ENCODE measurements at places on chromosomes 2 and 18.

GRCh38 chr2:73033142-73033765, 38.3 kb downstream of the SFXN5 start:
- DNase-seq = no peak

- DNase-seq = no peak
Observed at GRCh38 chr18:9542924-9543323, 67.6 kb downstream of the RALBP1 start.

DNA sequence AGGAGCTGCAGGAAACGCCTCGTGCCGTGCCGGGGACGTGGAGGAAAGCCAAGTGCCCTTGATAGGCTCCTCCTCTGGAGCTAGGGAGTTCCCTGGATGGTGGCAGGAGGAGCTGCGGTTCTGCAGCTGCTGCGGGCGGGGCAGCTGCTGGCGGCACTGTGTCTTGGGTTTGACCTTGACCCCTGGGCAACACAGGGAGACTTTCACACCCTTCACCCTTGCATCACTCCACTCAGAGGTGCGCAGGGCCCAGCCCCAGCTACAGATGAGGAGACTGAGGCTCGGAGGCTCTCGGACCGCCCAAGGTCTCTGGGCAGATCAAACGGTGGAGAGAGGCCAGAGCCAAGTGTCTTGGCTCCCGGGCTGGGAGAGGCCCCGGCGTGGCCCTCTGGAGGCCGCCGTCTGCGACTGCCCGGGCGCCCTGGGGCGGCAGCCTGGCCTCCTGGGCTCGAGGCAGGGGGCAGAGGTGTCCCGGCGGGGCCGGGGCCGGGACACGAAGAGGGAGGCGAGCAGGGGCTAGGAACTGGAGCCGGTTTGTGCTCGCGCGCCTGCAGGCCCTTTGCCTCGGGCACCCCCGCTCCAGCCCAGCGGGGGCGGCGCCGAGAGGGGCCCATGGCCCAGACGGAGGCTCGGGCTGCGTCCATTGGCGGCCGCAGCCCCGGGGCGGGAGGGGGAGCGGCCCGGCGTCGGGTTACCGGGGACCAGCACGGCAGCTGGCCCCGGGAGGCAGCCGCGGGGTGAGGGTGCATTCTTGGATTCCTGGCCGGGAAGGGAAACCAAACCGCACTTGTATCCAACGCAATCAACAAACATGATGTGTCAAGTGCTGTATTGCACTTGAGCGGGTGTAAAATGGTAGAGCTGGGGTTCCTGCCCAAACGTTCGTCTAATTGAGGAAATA, 129.6 kb upstream of the SLC1A4 start:
- no peak for DNase-seq

DNA sequence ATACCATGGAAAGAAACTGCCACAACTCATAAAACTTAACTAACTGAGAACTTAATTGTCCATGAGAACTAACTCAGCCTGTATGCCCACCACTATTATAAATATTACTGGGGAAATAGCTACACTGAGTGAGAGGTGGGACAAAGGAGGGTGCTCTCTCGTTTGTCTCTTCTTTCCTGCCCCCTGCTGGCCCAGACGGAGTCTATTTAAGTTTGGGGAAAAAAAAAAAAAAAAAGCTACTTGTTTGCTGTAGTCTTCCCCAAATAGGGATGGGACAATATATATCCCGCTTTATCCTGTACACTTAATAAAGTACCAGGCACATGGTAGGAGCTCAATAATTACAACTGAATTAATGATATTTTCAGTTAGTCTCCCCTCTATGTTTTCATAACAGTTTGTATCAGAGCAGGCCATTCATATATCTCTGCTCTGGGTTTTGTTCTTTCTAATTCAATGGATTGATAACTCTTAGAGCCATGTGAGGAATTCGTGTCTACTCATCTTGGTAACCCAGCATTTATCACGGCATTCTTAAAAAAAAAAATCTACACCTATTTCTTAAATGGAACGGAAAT, 647.6 kb upstream of the PKDCC start:
- peak; percentile 73 for DNase-seq

- no peak for DNase-seq
Observed at GRCh38 chr18:68417826-68418225, 297.1 kb downstream of the TMX3 start.

- no peak for DNase-seq
Observed at GRCh38 chr18:47418746-47419145, 167.3 kb upstream of the SKOR2 start.

- no peak for DNase-seq
Observed at GRCh38 chr2:224042191-224042696, 3.2 kb upstream of the SERPINE2 start.

DNA sequence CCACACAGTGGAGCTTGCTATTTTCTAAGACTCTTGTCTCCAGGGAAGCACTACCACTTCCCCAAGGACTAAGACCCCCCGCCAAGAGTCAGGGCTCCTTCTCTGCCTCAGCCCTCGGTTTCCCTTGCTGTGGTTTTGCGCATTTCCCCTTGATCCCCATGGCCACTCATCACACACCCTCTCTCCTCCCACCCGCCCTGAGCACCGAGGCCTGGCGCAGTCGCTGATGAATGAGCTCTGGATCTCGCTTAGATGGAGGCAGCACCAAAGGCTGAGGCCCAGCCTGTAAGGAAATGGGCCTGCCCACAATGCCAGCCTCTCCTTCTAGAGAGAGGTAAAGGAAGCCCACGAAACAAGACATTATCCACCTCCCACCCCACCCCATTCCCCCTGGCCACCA, 96.9 kb downstream of the TNS1 start:
- no peak for DNase-seq

GRCh38 chr2:85770369-85770768, 16.6 kb downstream of the ATOH8 start:
- DNase-seq = no peak

DNA sequence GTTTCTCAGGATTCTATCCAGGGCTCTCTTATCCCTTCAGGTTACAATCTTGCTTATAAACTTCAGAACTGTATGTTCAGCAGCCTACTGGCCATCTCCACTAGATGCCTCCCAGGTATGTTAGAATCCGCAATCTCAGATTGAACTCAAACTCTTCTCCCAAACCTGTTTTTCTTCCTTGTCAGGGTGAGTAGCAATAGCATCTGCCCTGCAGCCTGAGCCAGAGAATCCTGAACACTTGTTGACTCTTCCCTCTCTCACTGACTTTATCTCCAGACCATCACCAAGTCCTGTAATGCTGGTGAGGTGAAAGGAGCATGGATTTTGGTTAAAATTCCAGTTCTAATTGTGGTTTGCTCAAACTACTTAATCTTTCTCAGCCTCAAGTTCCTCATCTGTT, 82.6 kb upstream of the ALPP start:
- no peak for DNase-seq

DNA sequence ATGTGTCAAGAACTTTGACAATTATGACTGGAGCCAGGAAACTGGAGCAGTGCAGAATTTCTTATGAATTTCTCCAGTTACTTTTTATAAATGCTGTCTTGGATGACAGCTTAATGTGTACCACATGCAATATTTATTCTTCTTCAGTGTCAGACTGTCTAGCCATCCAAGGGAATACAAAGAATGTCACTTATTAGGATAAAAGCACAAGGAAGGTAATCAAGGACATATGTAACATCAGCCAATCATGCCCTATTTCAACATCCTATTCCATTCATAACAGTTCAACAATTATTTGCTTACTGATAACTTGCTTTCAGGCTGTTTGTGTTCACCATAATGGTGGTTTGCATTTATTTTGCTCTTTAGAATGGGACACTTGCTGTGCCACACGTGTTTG, 139.8 kb downstream of the OLA1 start:
- no peak for DNase-seq

- DNase-seq = no peak
Observed at GRCh38 chr2:170245312-170245711, 67.4 kb downstream of the MYO3B start.

DNA sequence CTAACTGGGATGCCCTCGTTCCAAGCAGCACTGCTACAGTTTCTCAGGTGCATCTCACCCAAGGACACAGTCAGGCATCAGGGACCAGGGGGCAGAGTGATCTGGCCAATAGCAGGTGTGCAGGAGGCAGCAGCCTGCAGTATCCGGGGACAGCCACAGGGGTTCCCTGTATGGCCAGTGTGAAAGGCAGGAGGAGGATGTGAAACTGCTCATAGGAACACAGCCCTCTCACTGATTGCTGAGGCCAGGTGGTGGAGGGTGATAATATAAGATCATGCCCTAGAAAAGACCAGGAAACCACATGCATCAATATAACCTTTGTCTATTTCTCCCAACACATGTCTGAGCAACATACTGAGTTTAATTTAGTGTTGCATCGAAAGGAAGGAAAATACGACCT, 112.7 kb upstream of the TACR1 start:
- peak; percentile 5 for DNase-seq

DNA sequence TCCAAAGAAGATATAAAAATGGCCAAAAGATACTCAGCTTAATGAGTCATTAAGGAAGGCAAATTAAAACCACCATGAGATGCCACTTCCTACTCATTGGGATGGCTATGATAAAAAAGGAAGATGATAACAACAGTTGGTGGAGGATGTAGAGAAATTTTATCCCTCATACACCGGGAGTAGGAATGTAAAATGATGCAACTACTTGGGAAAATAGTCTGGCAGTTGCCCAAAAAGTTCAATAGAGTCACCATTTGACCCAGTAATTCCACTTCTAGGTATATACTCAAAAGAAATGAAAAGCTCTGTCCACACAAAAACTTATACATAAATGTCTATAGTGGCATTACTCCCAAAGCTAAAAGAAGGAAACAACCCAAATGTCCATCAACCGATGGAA, 10.1 kb upstream of the SULT1C2 start:
- DNase-seq = no peak

GRCh38 chr2:63692002-63692606, 103.3 kb downstream of the MDH1 start:
- DNase-seq = peak; percentile 5

GRCh38 chr18:72774914-72775313, 92.9 kb downstream of the NETO1 start:
- DNase-seq = no peak

DNA sequence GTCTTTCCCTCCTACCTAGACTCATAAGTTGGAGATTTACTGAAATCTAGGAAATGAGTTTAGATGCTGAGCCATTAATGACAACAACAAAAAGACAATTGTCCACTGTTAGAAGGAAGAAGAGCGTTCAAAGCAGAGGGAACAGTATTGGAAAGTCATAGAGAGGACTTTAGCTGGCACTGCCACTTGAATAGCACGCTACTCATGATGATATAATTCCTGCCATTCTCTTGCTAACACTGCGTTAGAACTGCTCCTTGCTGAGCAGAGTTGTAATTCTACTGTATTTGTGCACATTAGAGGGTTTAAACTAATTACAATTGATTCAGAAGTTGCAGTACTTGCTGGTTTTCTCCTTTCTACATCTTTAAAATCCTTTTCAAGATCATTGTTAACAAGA, 9.0 kb upstream of the AFTPH start:
- no peak for DNase-seq

GRCh38 chr2:56523816-56524215, 340.0 kb downstream of the CCDC85A start:
- DNase-seq = no peak

DNA sequence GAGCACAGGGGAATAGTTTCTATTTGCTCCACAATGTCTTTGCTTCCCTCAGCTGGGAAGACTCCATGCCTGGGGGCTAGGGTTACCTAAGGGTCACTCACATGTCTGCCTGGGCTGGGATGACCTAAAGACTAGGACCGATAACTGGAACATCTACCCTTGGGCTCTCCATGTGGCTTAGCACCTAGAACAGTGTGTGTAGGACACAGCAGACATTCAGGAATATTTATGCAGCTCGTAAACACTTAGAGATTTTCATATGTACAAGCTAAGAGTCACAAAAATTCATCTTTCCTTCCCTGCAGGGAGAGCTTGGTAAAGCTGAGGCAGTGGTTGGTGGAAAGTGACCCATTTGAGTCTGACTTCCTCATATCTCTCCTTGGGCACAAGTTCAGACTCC, 55.8 kb downstream of the FBLN7 start:
- DNase-seq = no peak

- peak; percentile 49 for DNase-seq
Observed at GRCh38 chr18:8657873-8658470, 47.4 kb upstream of the MTCL1 start.

- no peak for DNase-seq
Observed at GRCh38 chr2:159640176-159640575, 23.8 kb upstream of the BAZ2B start.

DNA sequence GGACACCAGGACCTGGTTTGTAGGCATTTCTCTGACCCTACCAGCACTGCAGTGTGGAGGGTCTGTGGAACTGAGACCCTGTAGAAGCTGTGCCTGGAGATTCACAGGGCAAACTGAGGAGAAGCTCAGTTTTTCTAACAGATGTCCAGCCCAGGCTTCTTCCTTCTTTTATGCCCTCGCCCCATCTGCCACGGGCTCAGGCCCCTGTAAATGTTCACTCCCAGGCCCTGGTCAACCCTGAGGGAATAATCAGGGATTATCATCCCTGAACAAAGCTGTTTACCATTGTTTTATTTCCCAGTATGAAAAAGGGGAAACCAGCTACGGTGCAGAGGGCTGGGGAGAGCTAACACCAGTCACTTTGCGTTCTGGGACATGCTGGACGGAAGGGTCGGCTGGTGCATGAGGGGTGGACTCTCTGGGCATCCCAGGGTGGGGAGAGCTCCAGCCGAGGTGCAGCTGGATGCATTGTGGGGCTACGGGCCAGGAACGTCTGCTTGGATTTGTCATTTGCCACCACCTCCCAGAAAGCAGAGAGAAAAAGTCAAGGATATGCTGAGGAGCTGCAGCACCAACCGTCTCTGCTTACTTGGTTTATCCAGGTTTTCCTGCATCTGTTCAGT, 183.8 kb downstream of the TFCP2L1 start:
- no peak for DNase-seq

GRCh38 chr18:49432602-49433001, 27.8 kb downstream of the DYM start:
- DNase-seq = no peak

- no peak for DNase-seq
Observed at GRCh38 chr2:154457286-154457685, 241.2 kb upstream of the KCNJ3 start.

- DNase-seq = no peak
Observed at GRCh38 chr2:241067501-241068135, 34.5 kb downstream of the MTERF4 start.

DNA sequence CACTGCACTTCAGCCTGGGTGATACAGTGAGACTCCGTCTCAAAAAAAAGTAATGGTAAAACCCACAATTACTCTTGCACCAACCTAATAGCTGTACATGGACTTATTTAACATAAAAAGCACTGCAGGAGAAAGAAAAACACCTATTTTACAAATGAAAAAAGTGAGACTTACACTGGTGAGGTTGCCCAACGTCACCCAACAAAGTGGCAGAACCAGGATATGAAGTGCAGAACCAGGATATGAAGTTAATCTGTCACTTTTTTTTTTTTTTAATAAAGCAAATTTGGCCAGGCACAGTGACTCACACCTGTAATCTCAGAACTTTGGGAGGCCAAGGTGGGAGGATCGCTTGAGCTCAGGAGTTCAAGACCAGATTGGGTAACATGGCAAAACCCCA, 13.5 kb upstream of the STK17B start:
- no peak for DNase-seq

- peak; percentile 84 for DNase-seq
Observed at GRCh38 chr2:205148755-205149154, 533.5 kb upstream of the NRP2 start.

- no peak for DNase-seq
Observed at GRCh38 chr18:7607540-7608173, 40.5 kb downstream of the PTPRM start.

- no peak for DNase-seq
Observed at GRCh38 chr2:61405813-61406212, 65.1 kb downstream of the USP34 start.

- no peak for DNase-seq
Observed at GRCh38 chr18:67318651-67319050, 197.9 kb downstream of the DSEL start.
